T-helper 1 cell (primary cell): ENCODE measurements at places on chromosomes 3 and 15.

GRCh38 chr15:59203008-59203407 is 3.6 kb upstream of the LDHAL6B start:
- no peak for DNase-seq

DNA sequence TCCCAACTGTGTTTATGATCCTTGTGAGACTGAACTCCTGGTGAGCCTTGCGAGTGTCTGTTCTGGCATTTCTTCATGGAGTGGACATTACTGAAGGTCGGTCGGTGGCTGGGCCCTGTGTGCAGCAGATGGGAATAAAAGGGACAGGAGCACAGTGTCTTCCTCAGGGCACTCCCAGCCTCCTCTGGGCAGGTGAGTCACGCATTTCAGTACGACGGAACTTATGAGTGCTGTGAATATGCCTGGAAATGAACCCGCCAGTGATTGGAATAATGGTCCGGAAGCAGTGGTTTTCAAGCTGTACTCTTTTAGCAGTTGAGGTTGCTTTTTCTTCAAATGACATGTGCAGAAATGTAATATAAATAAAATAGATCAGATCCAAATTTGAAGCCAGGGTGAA is 55.1 kb downstream of the LARS2 start:
- no peak for DNase-seq

GRCh38 chr15:41918506-41919126 is 24.8 kb upstream of the SPTBN5 start:
- no peak for DNase-seq

- DNase-seq: no peak
Measured at GRCh38 chr15:42772144-42772543, 35.2 kb upstream of the CDAN1 start.

DNA sequence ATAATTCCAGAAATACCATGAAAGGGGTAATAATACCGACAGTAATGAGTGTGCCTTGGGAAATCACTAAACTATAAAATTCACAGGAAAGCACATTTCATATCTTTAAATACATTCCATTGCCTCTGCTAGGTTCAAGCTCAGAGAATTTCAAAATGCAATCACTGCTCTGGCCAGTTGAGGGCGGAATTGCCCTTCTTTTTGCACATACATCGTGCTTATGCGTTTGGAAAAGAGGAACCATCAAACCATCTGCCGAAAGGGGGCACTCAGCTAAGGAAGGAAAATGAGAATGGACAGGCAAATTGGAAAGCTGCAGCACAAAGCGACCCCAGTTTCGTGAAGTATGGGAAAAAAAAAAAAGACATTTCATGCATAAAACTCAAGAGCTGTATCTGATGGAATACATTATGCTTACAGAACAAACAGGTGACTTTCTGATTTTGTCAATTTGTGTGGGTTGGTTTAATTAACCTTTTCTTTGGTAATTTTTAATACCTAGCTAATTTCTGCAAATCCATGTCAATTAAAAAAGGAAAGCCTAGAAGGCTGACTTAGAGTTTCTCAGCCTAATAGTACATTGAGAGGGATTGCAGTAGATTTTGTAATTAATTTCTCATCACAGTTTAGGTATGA is 61.4 kb downstream of the TUSC7 start:
- no peak for DNase-seq

GRCh38 chr3:96700322-96701315 is 113.8 kb upstream of the EPHA6 start:
- DNase-seq: no peak

GRCh38 chr3:156952011-156952410 is 125.9 kb downstream of the LEKR1 start:
- DNase-seq: no peak

GRCh38 chr15:69583626-69584025 is 131.0 kb downstream of the RPLP1 start:
- no peak for DNase-seq

DNA sequence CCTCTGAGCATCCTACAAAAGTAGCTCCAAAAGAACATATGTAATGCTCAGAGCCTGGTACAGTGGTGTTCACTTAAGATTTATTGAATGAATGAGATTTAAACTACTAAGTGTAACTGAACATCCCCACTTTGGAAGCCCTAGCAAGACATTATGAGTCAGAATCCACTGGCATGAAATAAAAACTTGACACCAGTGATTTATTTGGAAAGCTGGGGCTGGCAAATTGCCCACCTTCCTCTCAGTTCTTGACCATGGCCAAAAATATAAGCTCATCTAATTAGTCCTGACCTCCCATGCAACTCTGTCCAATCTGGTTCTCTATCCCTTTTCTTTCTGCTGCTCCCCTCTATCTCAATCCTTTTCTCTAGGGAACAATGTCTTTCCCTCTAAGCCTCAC is 418.0 kb downstream of the PLCL2 start:
- DNase-seq: no peak

GRCh38 chr3:150248116-150248887 is 159.8 kb upstream of the TSC22D2 start:
- no peak for DNase-seq

DNA sequence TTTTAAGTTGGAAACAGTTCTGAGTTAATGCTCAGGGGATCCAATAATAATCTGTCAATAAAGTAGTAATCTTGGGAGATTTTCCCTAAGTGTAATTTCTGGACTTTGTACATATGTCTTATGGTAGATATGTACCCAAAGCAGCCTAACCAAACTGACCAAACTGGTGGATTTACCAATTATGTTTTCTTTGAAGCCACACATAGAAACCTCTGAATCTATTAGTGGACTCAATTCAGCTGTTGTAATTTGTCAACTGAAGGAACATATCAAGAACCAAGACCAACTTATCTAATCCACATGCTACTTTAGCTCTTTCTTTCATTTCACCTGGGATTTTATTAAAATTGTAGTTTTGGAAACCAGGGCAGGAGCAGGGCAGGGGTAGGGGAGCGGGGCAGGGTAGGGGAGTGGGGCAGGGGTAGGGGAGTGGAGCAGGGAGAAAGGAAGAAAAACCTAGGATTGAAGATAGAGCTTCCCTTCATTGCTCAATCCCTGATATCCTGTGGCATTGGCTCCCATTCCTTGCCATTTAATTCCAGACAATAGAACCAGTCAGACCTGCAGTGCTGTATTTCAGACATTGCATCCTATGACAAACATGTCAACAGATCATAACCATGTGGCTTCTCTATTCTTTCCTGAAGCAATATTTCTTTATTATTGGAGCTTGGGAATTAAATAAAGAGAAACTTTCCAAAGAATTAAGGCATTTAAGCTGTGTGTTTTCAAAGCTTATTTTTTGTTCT is 101.8 kb downstream of the NFKBIZ start:
- no peak for DNase-seq

DNA sequence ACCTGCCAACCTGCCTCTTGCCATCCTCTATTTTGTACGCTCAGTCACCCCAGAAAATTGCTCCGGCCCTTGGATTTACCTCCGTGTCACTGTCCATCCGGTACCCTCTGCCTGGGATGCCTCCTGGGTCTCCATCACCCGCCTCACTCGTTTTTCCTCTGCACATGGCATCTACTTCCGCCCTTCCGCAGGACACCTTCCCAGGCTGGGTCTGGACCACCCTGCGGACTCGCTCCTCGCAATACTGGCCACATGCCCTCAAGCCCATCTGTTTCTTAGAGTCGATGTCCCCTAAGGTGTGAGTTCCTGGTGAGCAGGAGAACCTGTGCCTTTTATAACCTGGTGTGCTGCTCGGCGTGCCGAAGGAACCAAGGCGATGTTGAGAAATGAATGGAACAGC is 58.5 kb downstream of the APBA2 start:
- DNase-seq: no peak

DNA sequence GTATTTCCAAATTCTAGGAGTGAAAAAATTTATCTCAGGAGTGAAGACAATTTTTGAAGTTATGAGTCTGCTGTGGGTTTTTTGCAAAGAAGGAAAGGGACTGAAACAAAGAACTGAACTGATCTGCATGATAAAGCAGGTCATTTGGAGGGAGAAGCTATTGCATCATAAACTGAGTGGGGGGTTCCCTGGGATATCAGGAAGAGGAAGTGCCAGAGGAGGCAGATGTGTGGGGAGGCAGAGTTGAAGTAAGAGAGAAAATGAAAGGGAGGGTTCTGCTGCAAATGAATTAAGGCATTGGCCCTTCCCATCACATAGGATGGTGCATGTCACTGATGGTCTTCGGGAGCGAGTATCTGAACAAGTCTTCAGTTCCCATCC is 379.2 kb downstream of the VPS13C start:
- DNase-seq: no peak

- DNase-seq: no peak
Measured at GRCh38 chr3:157113832-157114505, 46.0 kb downstream of the CCNL1 start.

DNA sequence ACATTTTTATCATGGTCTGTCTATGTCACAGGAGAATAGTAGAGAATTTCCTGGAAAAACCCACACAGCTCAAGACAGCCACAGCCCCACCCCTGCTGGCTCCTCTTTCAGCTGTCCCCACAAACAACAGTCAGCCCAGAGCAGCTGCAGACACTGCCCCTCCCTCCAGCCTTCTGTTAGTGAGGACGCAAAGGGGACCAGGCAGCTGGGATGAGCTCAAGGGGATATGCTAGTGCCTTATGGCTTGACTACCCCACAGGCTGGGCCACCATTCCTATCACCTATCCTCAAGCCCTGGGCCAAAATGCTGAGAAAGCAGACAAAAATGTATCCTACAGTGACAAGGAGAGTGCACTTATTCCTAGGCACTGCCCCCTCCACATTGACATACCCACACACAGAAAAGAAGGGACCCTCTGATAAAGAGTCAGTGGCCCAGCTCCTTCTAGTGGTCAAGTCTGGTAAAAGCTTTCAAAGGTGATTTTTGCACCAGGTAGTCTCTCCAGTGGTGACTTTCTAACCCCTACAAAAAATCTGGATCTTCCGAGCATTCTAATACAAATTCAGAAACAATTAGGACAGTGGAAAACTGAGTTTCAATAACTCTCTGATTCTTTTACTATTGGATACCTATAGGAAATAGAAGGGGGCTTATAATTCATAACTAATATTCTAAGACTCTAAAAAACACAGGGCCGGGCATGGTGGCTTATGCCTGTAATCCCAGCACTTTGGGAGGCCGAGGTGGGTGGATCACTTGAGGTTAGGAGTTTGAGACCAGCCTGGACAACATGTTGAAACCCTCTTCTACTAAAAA is 3.0 kb upstream of the MAP1A start:
- DNase-seq: peak; percentile 53

- DNase-seq: peak; percentile 51
Measured at GRCh38 chr3:138935863-138936740, 10.8 kb downstream of the FOXL2 start.

GRCh38 chr3:150737874-150738679 is 24.9 kb downstream of the SIAH2 start:
- peak; percentile 40 for DNase-seq

- no peak for DNase-seq
Measured at GRCh38 chr3:157384031-157384430, 52.6 kb upstream of the PTX3 start.

DNA sequence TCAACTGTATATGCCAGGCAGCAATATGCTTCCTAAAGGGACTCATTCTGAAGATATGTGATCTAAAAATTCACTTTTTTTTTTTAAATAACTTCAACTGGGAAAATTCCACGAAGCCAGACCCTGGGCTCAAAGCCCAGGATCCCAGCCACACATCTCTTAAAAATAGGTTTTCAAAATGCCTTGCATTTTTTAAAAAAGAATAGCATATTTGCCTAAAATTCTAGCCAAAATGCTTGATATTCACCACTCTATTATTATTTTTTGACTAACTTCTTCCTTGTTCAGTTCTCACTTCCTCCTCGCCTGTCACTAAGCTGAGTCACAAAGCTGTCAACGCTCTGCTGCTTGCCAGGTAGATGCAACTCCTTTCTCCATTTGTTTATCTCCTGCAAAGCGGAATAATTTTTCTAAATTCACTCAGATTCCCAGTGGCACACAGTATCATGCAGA is 28.0 kb upstream of the VGLL4 start:
- no peak for DNase-seq

- no peak for DNase-seq
Measured at GRCh38 chr3:172647823-172648222, 63.0 kb downstream of the NCEH1 start.

GRCh38 chr3:73727117-73727821 is 102.5 kb upstream of the PDZRN3 start:
- DNase-seq: no peak

- DNase-seq: no peak
Measured at GRCh38 chr3:117786349-117786748, 1076.8 kb downstream of the TUSC7 start.

- DNase-seq: no peak
Measured at GRCh38 chr3:142999881-143000280, 1.5 kb upstream of the U2SURP start.

- DNase-seq: no peak
Measured at GRCh38 chr3:197528190-197528589, 27.6 kb downstream of the BDH1 start.

DNA sequence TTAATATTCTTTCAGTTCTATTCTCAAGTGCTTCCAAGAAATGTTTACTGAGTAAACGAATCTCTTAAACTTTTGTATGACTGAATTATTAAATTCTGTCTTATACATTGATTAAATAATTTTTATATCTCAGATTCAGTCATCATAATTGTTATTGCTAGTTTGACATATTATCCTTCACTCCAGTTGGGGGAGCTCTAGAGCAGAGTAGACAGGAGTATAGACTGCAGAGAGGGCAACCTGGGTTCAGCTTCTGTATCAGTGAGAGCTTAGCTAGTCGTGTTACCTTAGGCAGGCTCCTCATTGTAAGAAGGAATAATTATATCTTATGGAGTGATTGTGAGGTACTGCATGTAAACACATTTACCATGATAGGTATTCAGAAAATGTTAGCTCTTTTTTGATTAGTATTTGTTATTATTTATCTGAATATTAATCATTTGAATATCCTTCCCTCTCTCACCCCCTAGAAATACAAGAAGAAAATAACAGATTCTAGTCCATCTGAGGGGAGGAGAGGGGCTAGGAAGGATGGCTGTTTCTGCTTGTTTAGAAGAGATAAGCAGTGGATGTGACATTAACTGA is 31.0 kb upstream of the ZCWPW2 start:
- peak; percentile 15 for DNase-seq

- no peak for DNase-seq
Measured at GRCh38 chr15:67768313-67768977, 56.9 kb upstream of the SKOR1 start.

GRCh38 chr3:142888481-142889211 is at the start of gene PCOLCE2:
Gene PCOLCE2 (minus strand): TSS chr3:142889083. CDS start chr3:142888896, 187 bp downstream.
- no peak for DNase-seq

DNA sequence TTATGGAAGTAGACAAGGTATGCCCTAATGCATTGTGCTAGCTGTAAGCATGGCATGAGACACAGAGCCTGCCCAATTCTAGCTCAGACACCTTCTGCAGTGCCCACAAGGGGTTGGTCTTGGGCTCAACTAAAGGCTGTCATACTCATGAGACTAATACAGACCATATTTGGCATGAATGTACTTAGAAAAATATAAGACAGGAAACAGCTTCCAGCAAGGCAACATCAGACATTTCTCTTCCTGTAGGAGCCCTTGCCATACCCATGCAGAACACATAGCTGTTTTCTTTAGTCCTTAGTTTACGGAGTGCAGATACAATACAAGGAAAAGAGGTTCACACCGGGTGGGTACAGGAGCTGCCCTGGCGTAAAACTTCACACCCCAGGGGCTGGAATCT is 30.5 kb upstream of the NR1I2 start:
- DNase-seq: no peak
